NCI-H526 (cell line): ENCODE measurements at places on chromosomes 6 and 20.

- no peak for DNase-seq
Observed at GRCh38 chr6:150991487-150991886, 126.0 kb downstream of the MTHFD1L start.

DNA sequence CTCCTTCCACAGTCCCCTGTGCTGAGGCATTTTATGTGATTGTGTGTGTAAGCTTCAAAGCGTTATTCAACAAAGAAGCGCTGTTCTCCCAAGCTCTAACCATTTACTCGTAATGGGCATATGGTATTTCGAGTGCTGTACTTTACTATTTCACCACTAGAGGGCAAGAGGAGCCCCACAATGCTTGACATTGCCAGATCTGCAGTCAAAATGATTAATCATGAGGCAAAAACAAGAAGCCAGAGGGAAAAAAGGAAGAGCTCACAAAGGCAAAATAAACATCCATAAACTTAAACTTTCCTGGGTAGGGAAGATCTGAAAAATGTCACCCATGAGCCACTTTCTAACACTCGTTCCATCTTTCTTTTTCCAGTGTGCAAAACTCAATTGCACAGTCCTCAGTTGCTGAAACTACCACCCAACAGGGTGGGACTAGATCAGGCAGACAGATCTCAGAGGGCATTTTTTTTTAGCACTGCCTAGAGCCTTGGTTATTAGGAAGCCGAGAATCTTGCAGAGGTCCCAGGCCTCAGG lies 215.0 kb upstream of the PLCB4 start:
- DNase-seq, result peak; percentile 78

GRCh38 chr6:160949531-160949930 lies 42.0 kb upstream of the MAP3K4 start:
- no peak for DNase-seq

- no peak for DNase-seq
Observed at GRCh38 chr20:5264807-5265661, 51.7 kb downstream of the PROKR2 start.

DNA sequence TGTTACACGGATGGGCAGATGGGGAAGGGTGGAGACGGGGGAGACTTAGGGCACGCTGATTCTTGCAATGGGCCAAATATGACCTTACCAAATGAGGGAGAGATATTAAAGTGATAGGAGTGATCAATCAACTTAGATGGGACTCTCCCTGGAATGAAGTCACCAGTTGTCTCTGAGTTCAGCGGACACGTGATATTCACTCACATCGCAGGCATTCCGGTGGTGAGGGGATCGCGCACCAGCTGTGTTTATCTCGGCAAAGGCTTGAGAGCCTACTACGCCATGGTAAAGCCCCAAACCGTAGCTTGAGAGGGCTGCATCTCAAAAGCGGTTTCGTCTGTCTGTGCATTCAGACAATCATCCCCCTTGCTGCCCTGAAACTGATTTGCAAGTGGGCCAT lies 5.5 kb downstream of the BMP7 start:
- DNase-seq, result no peak

GRCh38 chr20:50356962-50357782 lies 153.0 kb upstream of the PTPN1 start:
- no peak for DNase-seq

GRCh38 chr6:112903361-112903760 lies 556.2 kb downstream of the RFPL4B start:
- no peak for DNase-seq

GRCh38 chr20:50085481-50086365 lies 27.2 kb downstream of the UBE2V1 start:
- peak; percentile 38 for DNase-seq

DNA sequence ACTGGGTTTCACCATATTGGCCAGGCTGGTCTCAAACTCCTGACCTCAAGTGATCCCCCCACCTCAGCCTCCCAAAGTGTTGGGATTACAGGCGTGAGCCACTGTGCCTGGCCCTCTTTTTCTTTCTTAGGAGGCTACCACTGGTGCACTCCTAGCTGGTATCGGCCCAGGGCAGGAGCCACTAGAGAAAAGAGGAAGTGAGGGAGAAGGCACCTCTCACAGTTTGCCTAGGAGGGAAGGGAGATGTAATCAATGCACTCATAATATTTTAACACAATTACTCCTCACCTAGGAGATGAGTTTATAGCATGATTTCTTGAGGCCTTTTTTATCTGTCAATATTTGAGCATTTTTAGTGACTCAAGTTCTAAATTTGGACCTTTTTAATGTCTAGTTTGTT lies 189.0 kb upstream of the SOX4 start:
- no peak for DNase-seq

- DNase-seq, result no peak
Observed at GRCh38 chr6:169620171-169621130, 81.4 kb downstream of the WDR27 start.

- no peak for DNase-seq
Observed at GRCh38 chr6:161843066-161843465, 569.2 kb upstream of the AGPAT4 start.

- DNase-seq, result no peak
Observed at GRCh38 chr6:8234321-8234720, 132.0 kb upstream of the EEF1E1 start.

DNA sequence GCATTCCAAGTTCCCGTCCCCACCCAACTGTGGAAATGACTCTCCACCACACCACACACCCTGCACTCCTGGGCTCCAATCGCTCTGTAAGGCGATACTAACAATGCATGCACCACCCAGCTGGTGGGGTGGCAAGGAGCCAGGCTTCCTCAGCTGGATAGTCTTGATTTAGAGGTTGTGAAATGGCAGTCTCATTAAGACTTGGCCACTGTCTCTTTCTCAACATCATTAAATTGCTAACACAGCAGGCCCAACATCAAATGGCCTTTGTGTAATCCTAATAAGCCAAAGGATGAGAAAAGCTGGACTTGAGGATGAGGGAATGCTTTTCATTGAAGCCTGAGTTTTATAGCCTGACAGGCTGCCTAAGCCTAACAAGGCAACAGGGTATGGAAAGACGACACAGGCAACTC lies 223.7 kb downstream of the GMDS start:
- no peak for DNase-seq

- peak; percentile 77 for DNase-seq
Observed at GRCh38 chr20:37968841-37969401, 64.3 kb downstream of the TTI1 start.

- DNase-seq, result no peak
Observed at GRCh38 chr20:63815615-63816253, 15.3 kb downstream of the ZBTB46 start.

DNA sequence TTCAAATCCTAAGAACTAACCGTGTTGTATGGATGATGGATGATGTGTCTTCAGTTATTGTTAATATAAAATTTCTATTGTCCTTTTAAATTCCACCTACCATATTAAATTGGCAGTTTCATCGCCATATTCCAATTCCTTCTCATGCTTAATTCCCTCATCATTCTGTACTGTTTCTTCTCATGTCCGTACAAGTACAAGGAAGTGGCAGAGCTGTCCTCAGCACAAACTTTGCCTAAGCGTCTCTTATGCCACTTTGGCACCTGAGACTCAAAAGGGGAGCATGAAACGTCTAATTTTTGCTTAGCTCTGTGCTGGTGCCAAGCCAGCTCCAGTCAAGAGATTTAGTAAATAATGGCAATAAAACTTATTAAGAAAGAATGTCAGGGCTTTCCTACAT lies 158.2 kb upstream of the LAMA2 start:
- no peak for DNase-seq

DNA sequence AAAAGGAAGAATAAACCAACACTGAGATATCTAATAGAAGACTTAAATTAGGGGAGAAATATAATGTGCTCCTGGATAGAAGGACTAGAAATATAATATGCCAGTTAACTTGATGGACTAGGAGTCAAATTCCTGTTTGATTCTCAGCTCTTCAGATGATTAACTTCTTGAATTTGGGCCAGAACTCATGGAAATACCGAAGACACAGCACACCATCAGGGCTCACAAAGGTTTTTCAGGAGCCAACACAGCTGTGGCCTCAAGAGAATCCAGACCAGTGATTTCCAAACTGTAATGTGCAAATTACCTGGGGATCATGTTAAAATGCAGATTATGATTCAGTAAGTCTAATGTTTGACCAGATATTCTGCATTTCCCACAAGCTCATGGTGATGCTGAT lies 33.8 kb upstream of the LRRC1 start:
- no peak for DNase-seq

GRCh38 chr6:146301764-146302163 lies 241.9 kb upstream of the RAB32 start:
- DNase-seq, result no peak

DNA sequence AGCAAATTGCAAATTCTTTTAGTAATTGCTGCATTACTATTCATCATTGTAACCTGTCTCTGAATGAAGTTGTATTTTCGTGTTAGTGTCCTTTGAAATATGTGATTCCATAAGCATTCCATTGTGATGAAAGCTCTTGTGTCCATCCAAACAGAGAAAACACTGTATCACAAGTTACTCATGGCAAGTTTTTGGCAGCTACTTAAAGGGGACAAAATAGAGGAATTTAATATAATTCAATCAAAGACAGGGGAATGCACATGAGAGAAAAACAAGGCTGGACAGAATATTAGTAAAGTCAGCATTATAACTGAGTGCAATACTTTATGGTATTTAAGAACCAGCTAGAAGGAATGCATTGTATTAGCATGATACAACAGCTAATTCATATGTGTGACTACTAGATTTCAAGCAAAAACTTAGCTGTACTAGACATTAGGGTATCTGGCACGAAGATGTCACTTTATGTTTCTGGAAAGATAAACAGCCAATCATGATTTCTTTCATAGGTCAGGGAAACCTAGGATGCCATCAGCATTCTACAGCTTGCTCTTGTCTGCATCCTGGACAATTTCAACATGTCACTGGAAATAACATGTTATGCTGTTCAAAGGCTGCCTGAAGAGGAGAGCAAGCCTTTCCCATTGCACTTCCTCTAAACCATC lies 270.6 kb upstream of the MARCKS start:
- no peak for DNase-seq

DNA sequence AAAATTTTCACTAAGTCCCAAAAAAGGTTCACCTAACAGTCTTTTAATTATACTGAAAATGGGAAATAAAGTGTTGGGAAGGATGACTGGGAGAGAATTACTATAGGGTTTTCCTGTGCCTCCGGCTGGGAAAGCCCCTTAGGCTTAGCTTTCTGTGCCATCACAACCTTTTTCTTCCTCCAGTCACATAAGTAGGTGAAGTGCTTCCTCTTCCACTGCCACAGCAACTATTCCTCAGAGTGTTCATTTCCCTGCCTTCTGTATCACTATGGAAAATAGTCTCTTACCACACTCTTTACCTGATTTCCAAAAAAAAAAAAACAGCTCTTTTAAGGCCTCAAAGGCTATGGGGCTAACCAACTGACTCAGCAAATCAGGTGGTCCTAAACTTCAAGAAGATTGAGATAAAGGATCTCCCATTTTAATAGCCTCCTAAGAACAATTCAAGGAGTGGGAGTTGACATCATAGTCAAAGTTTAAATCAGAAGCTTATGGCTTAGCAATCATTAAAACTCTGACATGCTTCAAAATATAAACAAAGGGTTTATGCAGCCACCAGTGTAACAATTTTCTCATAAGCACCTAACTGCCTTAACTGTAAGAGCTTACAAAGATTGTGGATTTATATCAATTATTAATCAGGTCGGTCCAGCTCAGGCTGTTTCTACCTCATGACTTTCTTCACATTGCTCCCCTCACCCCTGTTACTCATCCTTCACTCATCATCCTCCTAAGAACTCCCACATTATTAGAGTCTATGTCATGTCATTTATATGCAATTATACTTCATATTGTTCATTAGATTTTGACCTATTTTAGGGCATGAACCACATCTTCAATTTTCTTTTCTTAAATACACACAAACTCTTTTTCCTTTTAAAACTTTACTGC lies 95.3 kb downstream of the RNGTT start:
- no peak for DNase-seq

GRCh38 chr20:45300961-45301360 lies 5.7 kb upstream of the RBPJL start:
- DNase-seq, result peak; percentile 6

DNA sequence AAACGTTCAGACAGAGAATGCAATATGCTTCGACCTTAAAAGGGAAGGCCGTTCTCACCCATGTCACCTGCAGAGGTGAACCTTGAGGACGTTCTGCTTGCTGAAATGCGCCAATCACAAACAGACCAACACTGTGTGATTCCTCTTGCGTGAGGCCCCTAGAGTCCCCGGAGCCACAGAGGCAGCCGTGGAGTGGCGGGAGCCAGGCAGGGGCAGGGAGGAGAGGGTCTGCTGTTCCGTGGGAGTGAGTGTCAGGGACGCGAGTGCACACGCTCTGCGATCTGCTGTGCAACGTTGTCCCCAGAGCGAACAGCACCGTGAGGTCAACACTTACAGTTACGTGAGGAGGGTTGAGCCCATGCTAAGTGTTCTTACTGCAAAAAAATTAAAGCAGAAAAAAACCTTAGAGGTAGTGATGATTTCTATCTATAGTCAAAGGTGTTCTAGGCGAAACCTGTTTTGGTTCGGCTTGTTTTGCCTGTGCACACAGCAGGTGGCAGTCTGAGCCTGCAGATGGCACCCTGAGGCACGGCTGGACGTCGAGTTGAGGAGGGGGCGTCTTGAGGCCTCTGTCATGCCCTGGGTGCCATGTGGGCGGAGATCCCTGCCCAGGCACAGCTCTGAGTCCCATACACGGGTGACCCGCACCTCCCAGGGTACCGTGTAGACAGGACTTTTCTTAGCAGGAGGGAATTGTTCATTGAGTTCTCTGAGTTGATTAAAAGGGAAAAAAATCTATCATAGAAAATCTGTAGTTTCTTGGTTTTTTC lies 71.7 kb upstream of the FRMD1 start:
- DNase-seq, result peak; percentile 90

GRCh38 chr6:18186033-18186432 lies 30.8 kb downstream of the KDM1B start:
- no peak for DNase-seq

- DNase-seq, result no peak
Observed at GRCh38 chr6:97077380-97077779, 152.9 kb downstream of the KLHL32 start.

- DNase-seq, result no peak
Observed at GRCh38 chr6:24981386-24981760, 45.6 kb upstream of the RIPOR2 start.

DNA sequence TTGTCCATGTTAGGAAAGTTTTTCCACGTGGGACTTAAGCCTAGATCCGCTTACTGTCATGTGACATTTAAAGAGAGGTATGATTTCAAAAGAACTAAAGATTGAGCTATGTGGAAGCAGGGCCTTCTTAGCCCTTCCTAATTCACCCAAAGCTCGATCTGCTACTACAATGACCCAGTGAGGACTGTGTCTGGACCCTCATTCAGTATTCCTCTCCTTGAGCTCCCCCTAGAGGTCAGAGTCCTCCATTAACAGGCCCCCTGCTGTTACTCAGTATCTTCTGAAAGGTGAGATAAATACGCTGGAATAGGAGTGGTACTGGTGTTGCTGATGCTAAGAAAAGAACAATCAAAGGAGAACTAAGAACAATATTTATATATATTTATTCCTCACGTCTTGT lies 414.0 kb downstream of the GJA1 start:
- peak; percentile 71 for DNase-seq

- no peak for DNase-seq
Observed at GRCh38 chr6:13372688-13373487, 44.6 kb upstream of the TBC1D7 start.

GRCh38 chr20:63745424-63745805 lies 5.8 kb downstream of the SLC2A4RG start:
- DNase-seq, result no peak
